ENCODE measurements at places on chromosomes 7 and 10. TPM values are rescaled to one million over a fixed set of nuclear protein-coding genes. Genes with fewer than 3 reads are reported as not detected.

DNA sequence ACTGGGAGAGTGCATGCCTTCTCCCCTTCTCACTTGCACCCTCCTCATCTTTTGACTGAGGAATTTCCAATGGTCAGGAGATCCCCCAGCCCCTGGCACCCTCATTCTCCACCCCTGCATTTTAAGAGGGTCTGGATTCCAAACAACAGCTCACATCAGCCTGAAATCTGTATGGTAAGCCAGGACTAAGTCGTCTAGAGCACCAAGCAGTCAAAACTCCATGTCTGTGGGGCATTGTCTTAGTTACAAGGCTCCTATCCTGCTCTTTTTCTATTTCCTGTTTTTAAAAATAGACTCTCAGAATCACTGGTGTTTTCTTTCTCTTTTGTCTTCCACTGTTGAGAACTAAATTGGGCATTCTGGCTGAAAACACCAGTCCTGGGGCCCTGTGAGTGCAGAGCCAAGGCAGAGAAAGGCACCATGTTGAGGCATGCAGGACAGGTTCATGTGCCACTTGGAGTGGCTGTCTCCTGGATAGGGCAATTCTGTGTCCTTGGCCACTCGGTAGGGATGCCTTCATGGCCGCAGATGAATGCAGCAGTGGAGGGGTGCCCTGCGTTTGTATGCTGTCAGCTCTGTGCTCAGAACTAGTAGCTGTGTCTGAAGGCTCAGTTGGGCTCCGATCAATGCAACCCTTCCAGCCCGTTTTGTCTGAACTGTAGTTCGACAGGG, 216.6 kb upstream of the YAE1 start:
- H3K27ac ChIP-seq, result no peak overlapping the region
- DNase-seq, result no peak
- H3K4me3 ChIP-seq, result no peak overlapping the region
- no peaks in the 10 kb centered on the region for H3K36me3 ChIP-seq

DNA sequence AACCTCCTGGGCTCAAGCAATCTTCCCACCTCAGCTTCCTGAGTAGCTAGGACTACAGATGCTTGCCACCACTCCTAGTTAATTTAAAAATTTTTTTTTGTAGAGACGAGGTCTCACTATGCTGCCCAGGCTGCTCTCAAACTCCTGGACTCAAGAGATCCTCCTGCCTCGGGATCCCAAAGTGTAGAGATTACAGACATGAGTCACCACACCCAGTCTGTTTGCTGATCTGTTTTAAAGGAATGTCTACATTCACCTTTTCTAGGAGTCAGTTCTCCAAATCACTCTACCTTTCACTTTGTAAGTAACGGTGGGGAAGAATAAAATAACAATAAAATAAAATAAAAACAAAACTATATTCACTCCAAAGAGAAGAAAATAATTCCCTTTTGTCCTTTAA, 86.6 kb upstream of the AGBL3 start:
- peaks cover 5% of the 10 kb centered on the region for H3K36me3 ChIP-seq
- no peaks in the 10 kb centered on the region for H3K27me3 ChIP-seq
- H3K4me1 ChIP-seq, result no peaks in the 10 kb centered on the region
- H3K4me3 ChIP-seq, result no peak overlapping the region
- H3K27ac ChIP-seq, result no peak overlapping the region
- DNase-seq, result no peak

- peaks cover 4% of the 10 kb centered on the region for H3K4me1 ChIP-seq
- no peaks in the 10 kb centered on the region for H3K27me3 ChIP-seq
- peaks cover 12% of the 10 kb centered on the region for H3K36me3 ChIP-seq
- H3K27ac ChIP-seq, result no peak overlapping the region
- DNase-seq, result no peak
- H3K4me3 ChIP-seq, result no peak overlapping the region
Observed at GRCh38 chr10:3616880-3617279, 168.1 kb downstream of the KLF6 start.

DNA sequence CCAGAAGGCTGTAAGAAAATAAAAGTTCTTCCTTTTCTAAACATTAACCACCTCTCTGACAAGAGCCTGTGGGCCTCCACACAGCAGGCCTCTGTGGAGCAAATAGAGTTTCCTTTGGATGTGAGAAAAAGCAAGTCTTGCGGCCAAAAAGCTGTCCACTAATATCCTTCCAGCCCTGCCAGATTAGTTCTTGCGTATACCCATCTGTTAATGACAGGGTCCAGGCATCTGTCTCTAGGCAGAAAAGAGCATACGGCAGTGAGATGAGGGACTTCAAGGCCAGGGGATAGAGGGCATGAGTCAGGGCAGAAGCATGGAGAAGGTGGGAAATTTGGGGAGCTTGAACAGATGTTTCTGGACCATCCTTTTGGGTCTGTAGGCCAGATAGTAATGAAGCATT, 164.9 kb downstream of the NSUN6 start:
- no peaks in the 10 kb centered on the region for H3K4me1 ChIP-seq
- no peaks in the 10 kb centered on the region for H3K36me3 ChIP-seq
- H3K4me3 ChIP-seq, result no peak overlapping the region
- DNase-seq, result no peak

The EBF3 gene
- total RNA-seq, result not detected

The GDF2 gene
- total RNA-seq, result not detected

DNA sequence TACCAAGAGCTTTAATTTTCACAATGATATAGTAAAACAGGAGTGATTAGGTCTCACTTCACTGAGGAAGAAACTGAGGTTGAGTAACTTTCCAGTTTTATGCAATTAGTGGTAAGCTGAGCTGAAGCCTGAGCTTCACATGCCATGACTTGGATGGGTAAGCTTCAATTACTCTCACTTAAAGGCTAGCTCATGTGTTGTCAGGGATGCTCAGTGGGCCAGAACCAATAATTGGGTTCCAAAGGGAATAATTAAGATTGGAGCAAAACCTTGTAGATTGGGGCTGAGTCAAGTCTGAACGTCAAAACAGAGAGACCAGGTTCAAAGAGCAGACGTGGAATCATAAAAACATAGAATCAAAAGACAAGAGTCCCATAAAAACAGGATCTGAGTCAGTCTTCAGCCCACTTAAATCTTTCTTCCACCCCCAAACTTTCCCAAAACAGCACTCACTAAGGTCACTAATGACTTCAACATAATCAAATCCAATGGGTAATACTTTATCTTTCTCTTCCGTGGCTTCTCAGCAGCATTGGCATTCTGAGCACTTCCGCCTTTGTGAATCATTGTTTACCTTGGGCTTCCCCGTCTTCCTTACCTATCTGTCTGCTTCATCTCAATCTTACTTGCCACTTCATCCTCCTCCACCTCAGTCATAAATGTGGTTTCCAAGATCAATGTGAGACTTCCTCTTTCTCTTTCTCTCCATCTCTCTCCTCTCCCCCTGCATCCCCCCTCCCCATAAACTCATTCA, 23.0 kb upstream of the EGFR start:
- H3K4me1 ChIP-seq, result peaks cover 29% of the 10 kb centered on the region
- DNase-seq, result peak; percentile 50
- H3K27me3 ChIP-seq, result peaks cover 7% of the 10 kb centered on the region

DNA sequence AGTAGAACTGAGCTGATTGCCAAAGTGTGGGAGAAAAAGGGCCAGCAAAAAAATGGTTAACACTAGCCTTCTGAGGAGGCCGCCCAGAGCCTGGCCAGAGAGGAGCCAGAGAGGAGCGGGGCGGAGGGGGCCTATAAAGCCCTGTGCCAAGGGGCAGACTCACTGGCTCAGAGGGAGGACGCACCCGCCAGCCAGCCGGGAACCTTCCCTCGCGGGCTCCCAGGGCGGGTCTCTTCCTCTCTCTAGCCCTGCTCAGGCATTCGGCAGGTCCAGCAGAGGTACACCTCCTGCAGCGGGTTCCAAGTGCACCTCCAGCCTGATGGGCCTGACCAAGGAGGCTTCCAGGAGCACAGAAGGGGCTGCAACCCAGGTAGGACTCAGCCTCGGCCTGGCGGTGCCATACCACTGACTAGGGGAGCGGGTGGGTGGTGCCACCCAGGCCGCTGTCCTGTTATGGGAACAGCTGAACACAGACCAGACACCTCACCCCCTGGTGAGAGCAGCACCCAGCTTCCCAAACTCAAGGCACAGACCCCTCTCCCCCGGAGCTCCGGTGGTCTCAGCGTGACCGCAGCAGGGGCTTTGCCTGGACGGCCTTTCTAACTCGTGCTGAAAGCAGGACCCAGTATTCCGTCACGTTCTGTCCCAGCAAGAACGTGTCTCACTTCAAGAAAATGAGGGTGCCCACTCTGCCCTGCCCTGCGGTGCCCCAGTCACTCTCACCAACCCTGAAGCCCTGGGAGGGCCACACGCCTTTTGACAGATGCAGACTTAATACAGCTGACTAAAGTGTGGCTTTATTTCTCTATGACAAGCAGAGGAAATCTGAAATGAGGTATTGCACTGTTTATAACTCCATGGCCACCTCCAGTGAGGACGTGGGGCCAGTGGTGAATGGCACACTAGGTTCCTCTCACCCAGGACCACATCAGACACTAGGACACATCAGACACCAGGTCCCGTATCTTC, at the start of gene GPER1:
Gene GPER1, plus strand, starts transcription at position 162 of the 969 bp plus-strand sequence. CDS start 3,616 bp downstream, outside the sequence.
- H3K4me1 ChIP-seq, result peaks cover 14% of the 10 kb centered on the region
- H3K36me3 ChIP-seq, result peaks cover 2% of the 10 kb centered on the region
- no peak within 1 kb of the TSS for H3K27ac ChIP-seq

The TM9SF3 gene
- total RNA-seq, result 75.6 TPM

GRCh38 chr10:32982293-32982709, 24.3 kb upstream of the ITGB1 start:
- no peak for DNase-seq
- no peaks in the 10 kb centered on the region for H3K27me3 ChIP-seq
- H3K4me3 ChIP-seq, result no peak overlapping the region

The SLC12A9 gene
- 17.8 TPM for total RNA-seq

The SEMA3A gene
- 0.75 TPM for total RNA-seq

GRCh38 chr10:59173414-59173813, 3.0 kb upstream of the PHYHIPL start:
- peaks cover 12% of the 10 kb centered on the region for H3K27me3 ChIP-seq
- H3K36me3 ChIP-seq, result peaks cover 2% of the 10 kb centered on the region
- H3K27ac ChIP-seq, result no peak overlapping the region
- DNase-seq, result no peak
- H3K4me3 ChIP-seq, result no peak overlapping the region
- H3K4me1 ChIP-seq, result no peaks in the 10 kb centered on the region

Measured in activated CD4-positive, alpha-beta memory T cell treated with anti-CD3 and anti-CD28 coated beads for 36 hours (primary cell).